Smooth muscle cell of the umbilical artery (primary cell): ENCODE measurements at places on chromosomes 11 and 22. TPM values are rescaled to one million over a fixed set of nuclear protein-coding genes. Genes with fewer than 3 reads are reported as not detected.

The RTN4R gene
- 0.59 and 0.97 TPM in 2 replicates for total RNA-seq

The OR9G1 gene
- total RNA-seq, result not detected in 2 replicates

The MUC15 gene
- not detected in 2 replicates for total RNA-seq

The CTTN gene
- 510 and 566 TPM in 2 replicates for total RNA-seq

The OR52K1 gene
- total RNA-seq, result not detected in 2 replicates

The OVCH2 gene
- total RNA-seq, result not detected in 2 replicates

The LRRC51 gene
- total RNA-seq, result 2.4 and 4.3 TPM in 2 replicates

The KRTAP5-7 gene
- 0.14 TPM in 1 of 2 replicates, not detected in the other for total RNA-seq

The CCDC89 gene
- 2.5 and 3.6 TPM in 2 replicates for total RNA-seq

The TPBGL gene
- under 0.01 and 0.05 TPM in 2 replicates for total RNA-seq

The OR51B5 gene
- 0.09 and 0.30 TPM in 2 replicates for total RNA-seq

The ZBTB16 gene
- total RNA-seq, result not detected in 2 replicates

The KCNK4 gene
- not detected in 2 replicates for total RNA-seq

The ZNF215 gene
- total RNA-seq, result 3.3 and 6.1 TPM in 2 replicates

The C22orf42 gene
- total RNA-seq, result not detected in 2 replicates

The PRODH gene
- not detected in 2 replicates for total RNA-seq

The IL10RA gene
- 0.09 TPM in 1 of 2 replicates, not detected in the other for total RNA-seq

The CTSW gene
- total RNA-seq, result not detected in 2 replicates

The LRRN4CL gene
- 0.23 and 0.59 TPM in 2 replicates for total RNA-seq

The FAM83F gene
- total RNA-seq, result not detected in 2 replicates
